Muscle of leg (tissue), 16 donors: ENCODE measurements at places on chromosomes 1 and 21. TPM values are rescaled to one million over a fixed set of nuclear protein-coding genes. Genes with fewer than 3 reads are reported as not detected.

GRCh38 chr1:61992257-61992656, 202.4 kb upstream of the L1TD1 start:
- no peaks in the 10 kb centered on the region for H3K4me1 ChIP-seq
- H3K4me3 ChIP-seq, result no peak overlapping the region
- DNase-seq, result no peak
- no peaks in the 10 kb centered on the region for H3K36me3 ChIP-seq

GRCh38 chr1:156121457-156121856, 6.9 kb downstream of the LMNA start:
- H3K4me3 ChIP-seq, result no peak overlapping the region
- H3K27ac ChIP-seq, result peak overlapping the region; percentile 99
- peaks cover 97% of the 10 kb centered on the region for H3K4me1 ChIP-seq

GRCh38 chr1:30704765-30705509, 18.4 kb downstream of the MATN1 start:
- H3K4me1 ChIP-seq, result peaks cover 9% of the 10 kb centered on the region
- peaks cover 26% of the 10 kb centered on the region for H3K27me3 ChIP-seq
- H3K27ac ChIP-seq, result no peak overlapping the region
- peak; percentile 80 for DNase-seq
- H3K4me3 ChIP-seq, result no peak overlapping the region

DNA sequence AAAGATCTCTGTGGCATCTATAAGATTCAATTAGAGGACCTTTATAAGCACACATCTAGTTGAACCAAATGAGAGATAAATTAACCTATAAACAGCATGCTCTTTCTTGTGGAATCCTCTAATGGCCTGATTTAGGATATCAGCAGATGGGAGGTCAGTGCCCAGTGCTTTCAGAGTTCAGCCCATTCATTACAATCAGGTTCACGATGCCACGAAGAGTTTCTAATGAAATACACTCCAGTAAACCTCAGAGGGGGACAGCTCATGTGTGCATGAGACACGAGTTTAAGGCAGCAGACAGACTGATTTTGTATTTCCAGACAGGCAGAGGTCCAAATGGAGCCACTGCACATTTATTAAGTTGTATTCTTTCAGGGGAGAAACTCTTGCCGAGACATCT, 544.4 kb upstream of the PKN2 start:
- no peaks in the 10 kb centered on the region for H3K4me1 ChIP-seq
- no peaks in the 10 kb centered on the region for H3K36me3 ChIP-seq
- no peak overlapping the region for H3K4me3 ChIP-seq

- DNase-seq, result no peak
- H3K27me3 ChIP-seq, result no peaks in the 10 kb centered on the region
- peaks cover 20% of the 10 kb centered on the region for H3K4me1 ChIP-seq
- peaks cover 48% of the 10 kb centered on the region for H3K36me3 ChIP-seq
- H3K27ac ChIP-seq, result peak overlapping the region; percentile 37
These were observed 6.9 kb downstream of the CTPS1 start for GRCh38 chr1:40986328-40986783.

GPR153 gene
- total RNA-seq, result 9.8 TPM
